NCI-H2081 treated with DMSO at 0.1 percent for 48 hours (cell line): ENCODE measurements at places on chromosomes 6 and 20.

DNA sequence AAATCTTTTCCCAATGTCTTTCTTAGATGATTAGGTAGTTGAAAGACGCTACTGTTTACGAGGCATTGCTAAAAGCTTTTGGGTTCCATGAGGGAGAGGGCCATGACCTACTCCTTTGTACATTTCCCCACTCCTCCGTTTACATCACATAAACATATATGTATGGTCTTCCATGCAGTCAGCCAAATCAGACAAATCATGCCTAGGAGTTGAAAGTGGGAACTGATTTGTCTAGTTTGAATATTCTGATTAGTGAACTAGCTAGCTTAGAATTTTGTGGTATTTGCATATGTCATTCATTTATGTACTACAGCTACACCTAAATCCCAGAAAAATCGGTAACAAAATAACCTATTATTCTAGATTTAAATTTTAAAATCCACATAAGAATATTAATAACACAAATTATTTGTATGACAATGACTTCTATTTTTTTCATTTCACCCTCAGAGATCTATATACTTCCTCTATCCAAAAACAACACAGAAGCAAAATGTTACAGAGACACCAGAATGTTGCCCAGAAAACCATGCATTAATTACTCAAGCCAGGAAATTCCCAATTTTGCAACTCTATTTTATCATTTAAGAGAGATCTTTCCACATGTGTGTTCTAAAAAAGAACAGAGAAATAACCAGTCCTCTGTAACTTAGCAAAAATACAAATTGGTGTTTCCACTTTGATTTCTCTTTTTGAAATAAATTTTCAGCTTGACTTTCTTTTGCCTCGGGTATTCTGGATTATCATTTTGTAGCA lies 231.9 kb downstream of the LAMA2 start:
- no peak for DNase-seq

GRCh38 chr6:26172608-26172968 lies 85.4 kb downstream of the HFE start:
- no peak for DNase-seq

- peak; percentile 77 for DNase-seq
These were observed 84.3 kb upstream of the TMEM181 start for GRCh38 chr6:158475344-158476302.

GRCh38 chr6:4139272-4139671 lies 3.9 kb upstream of the ECI2 start:
- DNase-seq: no peak

- DNase-seq: peak; percentile 17
These were observed 11.9 kb downstream of the SLX4IP start for GRCh38 chr20:10447028-10447427.

- no peak for DNase-seq
These were observed 59.0 kb upstream of the EEF1A1 start for GRCh38 chr6:73579851-73580246.

DNA sequence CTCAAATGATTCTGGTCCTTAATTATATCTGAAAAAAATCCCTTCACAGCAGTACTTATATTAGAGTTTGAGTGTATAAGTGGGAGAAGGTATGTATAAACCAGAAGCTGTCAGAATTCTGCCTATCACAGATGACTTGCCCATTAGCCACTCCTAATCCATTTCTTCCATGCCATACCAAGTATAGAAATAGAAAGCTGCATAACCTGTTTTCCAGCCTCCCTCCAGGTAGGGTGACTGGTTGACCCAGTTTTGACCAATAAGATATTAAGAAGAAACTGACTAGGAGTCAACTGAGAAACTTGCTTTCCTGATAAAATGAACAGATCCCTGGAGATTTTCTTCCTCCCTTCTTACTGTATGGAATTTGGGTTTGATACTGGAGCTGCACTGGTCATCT lies 112.2 kb upstream of the GRIK2 start:
- DNase-seq: no peak

- DNase-seq: no peak
These were observed 21.9 kb downstream of the DEF6 start for GRCh38 chr6:35319346-35320030.

- DNase-seq: no peak
These were observed 401.6 kb upstream of the CITED2 start for GRCh38 chr6:139776041-139776440.

DNA sequence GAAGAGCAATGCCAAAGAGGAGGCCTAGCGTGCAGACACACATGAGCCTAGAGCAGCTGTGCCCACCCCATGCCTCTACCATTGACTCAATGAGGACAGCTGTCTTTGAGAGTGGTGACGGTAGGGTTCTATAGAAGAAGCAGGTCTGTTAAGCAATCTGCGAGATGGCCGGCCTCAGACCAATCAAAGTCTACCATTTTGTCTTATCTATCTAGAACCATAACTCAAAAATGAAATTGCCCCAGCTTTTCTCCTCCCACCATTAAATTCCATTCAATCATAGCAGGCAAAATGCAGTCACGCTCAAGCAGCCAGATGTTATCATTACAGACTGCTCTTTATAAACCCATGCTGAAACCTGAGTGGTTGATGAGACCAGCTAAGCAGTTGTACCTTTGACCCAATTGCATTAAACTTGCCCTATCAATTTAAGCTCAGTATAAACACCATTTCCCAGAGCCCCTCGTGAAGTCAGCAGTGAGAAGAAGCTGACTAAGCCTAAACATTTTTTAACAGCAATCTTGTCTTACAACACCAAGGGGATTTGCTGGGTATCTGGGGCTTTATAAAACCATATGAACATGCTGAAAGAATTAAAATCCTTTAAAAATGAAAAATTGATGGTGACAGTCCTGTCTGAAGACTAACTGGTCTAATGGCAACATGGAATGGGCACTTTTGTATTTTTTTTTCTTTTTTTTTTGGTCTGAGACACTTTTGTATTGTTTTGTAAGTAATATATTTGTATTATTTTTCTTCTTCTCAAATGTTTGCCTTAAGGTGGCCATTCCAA lies 57.5 kb downstream of the FOXC1 start:
- DNase-seq: no peak

GRCh38 chr6:83511266-83511665 lies 1.1 kb upstream of the PRSS35 start:
- DNase-seq: no peak

DNA sequence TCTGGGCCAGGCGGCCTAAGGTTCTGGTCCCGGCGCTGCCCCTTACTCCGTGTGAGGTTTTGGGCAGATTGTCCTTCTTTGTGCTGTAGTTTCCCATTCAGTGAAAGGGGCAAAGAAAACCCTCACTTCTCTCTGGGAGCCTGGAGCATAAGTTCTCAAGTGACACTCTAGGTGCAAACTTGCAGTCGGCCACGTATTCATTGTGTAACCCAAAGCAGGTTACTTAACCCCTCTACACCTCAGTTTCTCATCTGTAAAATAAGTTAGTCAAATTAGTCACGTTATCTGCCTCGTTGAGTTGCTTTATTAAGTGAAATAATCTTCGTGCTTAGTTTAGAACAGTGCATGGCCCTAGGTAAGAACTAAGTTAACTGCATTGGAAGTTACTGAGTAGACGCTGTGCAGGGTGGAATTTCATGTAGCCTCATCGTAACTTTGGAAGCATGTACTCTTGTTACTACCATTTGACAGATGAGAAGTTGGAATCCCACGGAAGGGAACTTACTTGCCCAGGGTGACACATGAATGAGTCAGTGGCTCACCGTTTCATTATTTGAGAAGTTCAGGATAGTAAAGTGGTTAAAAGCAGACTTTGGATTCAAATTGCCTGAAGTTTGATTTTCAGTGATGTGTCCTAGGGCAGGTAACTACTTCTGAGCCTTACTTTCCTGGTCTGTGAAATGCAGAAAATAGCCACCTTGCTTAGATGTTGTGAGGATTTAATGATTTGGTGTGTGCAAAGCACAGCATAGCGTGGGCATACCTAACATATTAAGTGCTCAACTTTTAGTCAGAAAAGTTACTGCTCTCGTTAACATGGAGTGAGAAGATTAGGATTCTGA lies 556 bp upstream of the MROH8 start:
- no peak for DNase-seq

DNA sequence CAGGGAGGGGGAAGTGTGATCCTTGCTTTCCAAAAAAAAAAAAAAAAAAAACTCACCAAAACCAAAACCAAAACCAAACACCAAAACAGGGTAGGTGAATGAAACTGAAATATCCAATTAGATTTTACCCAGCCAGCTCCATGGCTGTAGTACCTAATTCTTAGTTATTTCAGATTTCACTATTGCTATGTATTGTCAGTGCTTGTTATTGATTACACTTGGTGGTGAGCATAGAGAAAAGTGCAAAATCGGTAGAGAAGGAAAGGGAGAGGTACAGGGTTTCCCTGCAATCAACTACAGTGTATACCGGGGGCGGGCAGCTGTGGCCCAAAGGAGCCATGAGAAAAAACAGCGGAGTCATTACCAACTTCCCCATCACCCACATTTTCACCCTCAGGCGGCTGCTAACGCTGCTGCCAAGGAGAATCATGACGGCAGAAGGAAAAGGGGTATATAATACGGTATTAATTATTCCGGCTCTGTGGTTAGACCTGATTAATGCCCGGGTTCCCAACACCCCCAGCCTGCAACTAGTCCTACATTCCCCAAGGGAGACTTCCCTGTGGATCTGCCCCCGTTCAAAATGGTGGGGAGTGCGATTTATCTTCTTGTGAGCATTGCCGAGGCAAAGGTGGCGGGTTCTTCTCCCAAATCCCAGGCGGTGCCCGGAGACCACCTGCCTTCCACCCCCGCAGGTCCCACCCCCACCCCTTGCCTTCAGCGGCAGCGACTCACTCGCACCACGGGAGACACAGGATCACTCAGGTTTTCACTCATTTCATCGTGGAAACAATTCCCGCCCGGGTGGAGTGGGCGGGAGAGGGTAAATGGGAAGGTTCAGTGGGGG lies at the start of gene C6orf62:
C6orf62 (minus strand) TSS at position 30 of the 847 bp plus-strand sequence. CDS start 486 bp downstream, outside the sequence.
- no peak for DNase-seq

- DNase-seq: no peak
These were observed 42.5 kb downstream of the LY86 start for GRCh38 chr6:6631053-6631452.

DNA sequence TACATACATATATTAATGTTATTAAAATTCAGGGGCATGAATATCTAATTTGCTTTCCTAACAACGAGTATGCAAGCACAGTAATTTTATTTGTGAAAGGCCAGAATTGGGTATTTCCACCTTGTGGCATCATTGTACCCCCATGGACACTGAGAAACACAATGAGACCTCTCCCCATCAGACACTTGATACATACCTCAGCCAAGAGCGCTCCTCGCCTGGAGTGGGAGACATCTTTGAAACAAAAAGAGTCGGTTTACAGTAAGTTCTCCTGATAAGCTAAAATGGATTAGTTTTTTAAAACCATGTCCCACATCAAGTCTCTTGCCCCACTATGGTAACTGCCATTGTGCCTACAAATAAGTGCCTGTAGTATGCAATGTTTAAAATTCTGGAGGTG lies 2.1 kb downstream of the CNR1 start:
- DNase-seq: no peak

DNA sequence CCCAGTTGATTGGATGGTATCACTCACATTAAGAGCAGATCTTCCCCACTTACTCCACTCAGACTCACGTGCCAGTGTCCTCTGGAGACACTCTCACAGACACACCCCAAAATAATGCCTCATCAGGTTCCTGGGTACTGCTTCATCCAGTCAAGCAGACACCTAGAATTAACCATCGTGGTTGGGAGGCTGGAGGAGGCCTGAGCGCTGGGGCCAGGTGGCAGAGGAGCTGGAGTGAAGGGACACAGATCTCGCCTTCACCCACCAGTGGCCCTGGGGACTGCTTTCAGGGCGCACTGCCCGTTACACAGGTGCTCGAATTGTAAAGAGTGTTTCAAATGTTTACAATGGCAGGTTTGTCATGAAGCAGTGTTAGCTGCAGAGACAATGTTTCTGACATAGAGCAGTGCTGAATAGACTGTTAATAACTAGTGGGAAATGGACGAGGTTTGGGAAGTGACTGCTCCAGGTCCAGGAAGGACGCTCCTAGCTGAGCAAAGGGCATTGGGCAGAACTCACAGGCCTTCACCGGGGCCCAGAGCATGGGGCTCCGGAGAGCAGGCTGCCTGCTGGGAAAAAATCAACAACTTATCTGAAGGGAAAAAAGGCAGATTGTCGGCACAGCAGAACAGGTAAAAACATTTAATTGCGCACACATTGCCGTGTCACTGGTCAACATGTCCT lies 38.4 kb downstream of the TMEM242 start:
- DNase-seq: no peak

- DNase-seq: no peak
These were observed 68.7 kb upstream of the STMND1 start for GRCh38 chr6:17032988-17033634.

DNA sequence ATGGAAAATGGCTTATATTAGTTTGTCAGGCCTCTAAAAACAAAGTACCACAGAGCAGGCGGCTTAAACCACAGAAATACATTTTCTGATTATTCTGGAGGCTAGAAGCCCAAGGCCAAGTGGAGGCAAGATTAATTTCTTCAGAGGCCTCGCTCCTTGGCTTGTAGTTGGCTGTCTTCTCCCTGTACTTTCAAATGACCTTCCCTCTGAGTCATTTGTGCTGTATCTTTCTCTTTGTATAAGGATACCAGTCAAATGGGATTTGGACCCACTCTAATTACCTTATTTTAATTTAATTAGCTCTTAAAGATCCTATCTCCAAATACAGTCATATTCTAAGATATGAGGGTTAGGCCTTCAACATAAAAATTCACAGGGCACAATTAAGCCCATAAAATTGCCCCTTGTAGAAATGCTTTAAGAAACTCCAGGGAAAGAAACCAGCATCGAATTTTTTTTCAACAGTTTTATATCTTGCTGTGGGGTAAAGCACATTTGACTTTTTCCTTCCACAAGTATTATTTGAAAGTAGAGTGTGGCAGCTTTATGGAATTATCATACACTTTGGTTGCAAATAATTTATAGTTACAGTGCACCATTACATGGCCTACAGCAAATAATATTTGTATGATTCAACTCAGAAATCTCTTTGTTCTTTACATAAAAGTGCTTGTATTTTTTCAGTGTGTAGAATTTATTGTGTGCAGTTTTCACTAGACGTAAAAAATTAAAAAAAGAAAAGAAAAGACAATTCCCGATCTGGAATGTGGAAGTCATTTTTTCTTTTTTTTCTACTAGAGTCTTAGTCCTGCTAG lies 706.1 kb downstream of the KIF16B start:
- no peak for DNase-seq

GRCh38 chr6:133632206-133632605 lies 256.7 kb upstream of the TCF21 start:
- no peak for DNase-seq

DNA sequence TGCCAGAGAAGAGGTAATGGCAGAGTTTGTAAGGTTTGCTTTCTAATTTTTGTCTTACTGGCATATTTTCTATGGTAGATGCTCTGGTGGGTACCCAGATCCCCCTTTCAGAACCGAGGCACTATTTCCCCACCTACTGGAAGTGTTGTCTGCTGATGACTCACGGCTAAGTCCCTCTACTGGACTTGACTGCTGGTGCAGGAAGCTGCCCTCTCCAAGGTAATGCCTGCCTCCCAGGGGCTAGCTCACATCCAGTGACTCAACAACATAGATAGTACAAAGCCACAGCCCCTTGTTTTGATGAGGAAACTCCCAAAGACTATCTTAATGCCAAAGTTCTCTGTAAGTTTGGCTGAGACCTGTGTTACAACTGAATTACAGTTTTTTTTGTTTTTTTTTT lies 285.4 kb upstream of the FLRT3 start:
- no peak for DNase-seq
